Activated CD8-positive, alpha-beta T cell treated with anti-CD3 and anti-CD28 coated beads, Interleukin-2, amount 10 ng/mL, durations not matched to agents 7 days and 5 days (primary cell): ENCODE measurements at places on chromosomes 6 and 20. TPM values are rescaled to one million over a fixed set of nuclear protein-coding genes. Genes with fewer than 3 reads are reported as not detected.

DNA sequence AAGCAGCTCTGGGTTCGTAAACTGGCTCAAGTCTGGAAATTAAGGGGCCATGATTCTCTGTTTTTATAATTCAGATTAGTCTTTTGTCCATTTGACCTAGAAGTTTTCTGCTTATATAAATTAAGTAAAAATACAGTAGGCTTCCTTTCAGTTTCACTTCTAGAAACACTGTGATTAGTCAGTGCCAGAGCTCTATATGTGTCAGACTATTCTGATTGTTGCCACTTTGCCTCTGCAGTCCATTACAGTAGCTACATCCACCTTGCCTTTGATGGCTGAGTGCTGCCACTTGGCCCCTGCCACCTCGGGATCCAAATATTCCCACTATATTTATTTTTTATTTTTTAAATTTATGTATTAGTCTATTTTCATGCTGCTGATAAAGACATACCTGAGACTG lies 7.9 kb downstream of the ZC2HC1B start:
- no peak for DNase-seq

GRCh38 chr6:136077834-136078576 lies 172.1 kb downstream of the MTFR2 start:
- DNase-seq = no peak

DNA sequence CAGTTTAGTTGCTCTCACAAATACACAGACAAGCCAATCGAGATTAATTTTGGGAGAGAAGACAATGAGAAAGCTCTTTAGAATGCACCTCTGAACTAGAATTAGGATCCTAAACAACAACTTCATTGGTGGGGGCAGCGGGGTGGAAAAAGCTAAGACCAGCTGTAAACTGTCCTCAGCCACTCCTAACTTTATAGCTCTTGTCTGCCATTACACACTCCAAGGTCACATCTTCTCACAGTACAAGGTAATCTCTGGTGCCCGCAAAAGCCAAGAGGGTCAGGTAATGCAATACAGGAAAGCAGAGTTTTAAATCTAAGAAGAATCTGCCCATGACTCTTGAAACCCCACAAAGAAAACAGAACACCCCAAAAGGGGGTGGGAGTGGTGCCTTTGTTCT lies 17.8 kb upstream of the IL22RA2 start:
- no peak for DNase-seq

DNA sequence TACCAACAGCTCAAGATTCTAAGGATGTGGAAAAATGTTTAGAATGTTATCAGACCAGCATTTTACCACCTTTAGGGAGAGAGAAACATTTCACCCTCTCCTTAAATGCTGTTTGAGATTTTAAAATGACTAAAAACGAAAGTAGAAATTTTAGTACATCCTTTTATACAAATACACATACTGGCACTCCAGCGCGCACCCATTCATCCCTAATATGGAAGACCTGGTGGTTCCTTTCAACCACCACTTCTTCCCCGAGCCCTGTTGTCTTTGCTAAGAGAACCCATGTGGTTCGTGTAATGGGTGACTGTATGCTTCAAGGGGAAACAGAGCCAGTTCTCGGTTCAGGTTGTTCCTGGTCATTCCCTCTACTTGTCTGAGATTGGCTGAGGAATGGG lies 21.3 kb downstream of the SPATA2 start:
- DNase-seq = peak; percentile 38

- no peak for DNase-seq
Measured at GRCh38 chr6:53492860-53493634, 51.9 kb downstream of the GCLC start.

DNA sequence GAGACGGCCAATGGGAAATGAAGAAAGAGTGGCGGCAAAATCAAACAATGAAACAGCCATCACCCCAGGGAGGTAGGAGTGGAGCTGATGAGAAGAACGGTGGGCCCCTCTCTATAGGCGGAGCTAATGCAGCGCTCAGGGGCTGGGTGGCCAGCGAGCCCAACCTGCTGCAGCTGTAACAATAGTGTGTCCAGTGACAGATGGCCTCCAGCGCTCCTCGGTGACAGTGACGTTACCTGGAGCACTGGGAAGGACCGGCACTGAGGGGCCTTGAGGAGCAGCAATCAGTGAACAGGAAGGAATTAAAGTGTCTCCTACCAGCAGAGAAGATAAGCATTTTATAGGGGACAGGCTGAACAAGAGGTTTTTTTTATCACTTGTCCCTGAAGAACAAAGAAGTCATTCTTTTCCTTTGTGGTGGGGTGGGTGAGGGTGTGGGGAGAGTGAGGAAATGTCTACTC lies 81.6 kb downstream of the FOXA2 start:
- DNase-seq = no peak

GRCh38 chr6:44286285-44286565 lies 16.0 kb downstream of the TMEM151B start:
- no peak for DNase-seq

DNA sequence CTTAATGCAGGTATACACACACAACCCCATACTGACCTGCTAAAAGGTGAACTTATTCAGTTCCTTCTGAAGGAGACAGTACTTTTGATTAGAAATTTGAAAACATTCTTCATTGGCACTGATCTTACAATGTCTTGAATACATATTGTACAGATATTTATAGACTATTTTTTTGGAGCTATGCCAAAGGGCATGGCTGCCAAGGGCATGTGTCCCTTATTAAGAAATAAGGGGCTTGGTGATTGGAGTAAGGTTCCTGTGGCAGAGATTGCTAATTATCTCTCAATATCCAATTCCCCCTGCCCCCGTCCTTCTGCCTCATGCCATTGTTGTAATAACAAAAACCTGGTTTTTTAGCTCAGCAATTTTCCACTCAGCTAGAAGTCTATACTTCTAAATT lies 355.9 kb downstream of the FARS2 start:
- no peak for DNase-seq

GRCh38 chr6:34601706-34602105 lies 45.6 kb upstream of the SPDEF start:
- DNase-seq = no peak

- DNase-seq = peak; percentile 61
Measured at GRCh38 chr20:33791959-33792597, 19.1 kb upstream of the CHMP4B start.

DNA sequence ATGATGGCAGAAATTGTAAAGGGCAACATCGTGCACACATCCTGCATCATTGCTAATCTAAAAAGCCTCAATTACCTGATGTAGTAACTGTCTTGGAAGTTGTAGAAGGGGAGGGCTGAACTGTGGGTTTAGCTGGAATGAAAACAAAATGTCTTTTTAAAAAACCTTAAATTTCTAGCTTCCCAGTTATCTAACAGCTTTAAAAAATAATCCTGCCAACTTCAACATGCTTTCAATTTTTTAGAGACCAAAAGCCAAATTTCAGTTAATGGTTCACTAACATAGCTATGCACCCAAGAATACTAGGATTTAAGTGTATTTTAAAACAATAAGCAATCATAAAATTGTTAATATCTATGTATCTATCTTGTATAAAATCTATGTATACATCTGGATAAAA lies 11.9 kb downstream of the CD164 start:
- no peak for DNase-seq

DNA sequence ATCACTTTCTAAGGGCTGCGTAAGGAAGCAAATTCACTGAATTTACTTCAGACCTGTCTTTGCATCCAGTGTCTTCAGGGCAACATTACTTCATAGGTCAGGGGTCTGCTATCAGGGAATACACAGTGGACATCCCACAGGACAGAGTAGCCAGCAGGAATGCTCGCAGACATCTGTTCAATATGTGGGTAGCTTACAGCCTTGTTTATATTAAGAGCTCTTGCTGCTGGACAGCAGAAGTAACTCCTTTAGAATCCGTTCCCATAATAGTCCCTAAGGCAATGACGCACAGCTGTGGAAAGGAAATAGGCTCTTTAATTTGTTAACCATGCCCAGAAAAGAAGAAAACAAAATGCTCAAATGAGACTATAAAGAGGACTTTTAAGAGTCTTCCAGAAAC lies 198.7 kb downstream of the MOXD1 start:
- no peak for DNase-seq

- no peak for DNase-seq
Measured at GRCh38 chr6:56650191-56650590, 7.5 kb upstream of the DST start.

GRCh38 chr20:12594410-12595088 lies 414.2 kb upstream of the SPTLC3 start:
- DNase-seq = no peak

GRCh38 chr6:145110109-145110508 lies 625.2 kb downstream of the EPM2A start:
- no peak for DNase-seq

GRCh38 chr6:105374010-105374420 lies 28.9 kb downstream of the PREP start:
- DNase-seq = no peak

DNA sequence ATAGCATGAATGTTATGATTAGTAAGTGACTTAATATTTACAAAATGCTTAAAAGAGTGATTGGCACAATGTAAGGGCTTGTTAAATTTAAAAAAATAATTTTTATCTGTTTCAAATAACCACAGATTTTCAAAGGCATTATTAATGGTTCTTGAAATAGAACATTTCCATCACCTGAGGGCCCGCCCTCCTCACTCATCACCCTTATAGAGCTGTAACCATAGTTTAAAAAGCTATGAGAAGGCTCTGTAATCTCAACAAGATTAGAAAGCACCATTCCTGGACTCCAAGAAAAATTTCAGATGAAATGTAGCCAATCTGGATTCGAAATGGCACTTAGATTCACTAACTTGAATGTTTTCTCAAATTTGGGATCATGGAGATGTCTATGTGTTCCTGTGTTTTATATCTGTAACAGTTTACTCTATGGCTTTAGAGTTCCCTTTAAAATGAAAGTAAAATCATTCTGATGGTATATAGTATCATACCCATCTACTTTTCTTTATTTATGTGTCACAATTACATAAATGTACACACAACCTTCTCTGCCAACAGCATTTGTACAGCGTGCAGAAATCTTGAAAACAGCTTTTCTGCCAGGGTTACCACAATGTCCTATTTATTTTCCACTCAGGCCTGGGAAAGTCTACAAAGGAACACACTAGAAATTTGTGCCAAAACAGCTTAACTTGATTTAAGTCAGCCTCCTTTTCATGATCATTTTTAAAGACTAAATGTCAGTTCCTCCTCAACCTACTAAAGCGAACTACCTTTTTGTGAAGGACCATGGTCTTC lies 207.7 kb downstream of the TBX18 start:
- DNase-seq = no peak

GRCh38 chr6:118606858-118607257 lies 44.5 kb downstream of the CEP85L start:
- no peak for DNase-seq

DNA sequence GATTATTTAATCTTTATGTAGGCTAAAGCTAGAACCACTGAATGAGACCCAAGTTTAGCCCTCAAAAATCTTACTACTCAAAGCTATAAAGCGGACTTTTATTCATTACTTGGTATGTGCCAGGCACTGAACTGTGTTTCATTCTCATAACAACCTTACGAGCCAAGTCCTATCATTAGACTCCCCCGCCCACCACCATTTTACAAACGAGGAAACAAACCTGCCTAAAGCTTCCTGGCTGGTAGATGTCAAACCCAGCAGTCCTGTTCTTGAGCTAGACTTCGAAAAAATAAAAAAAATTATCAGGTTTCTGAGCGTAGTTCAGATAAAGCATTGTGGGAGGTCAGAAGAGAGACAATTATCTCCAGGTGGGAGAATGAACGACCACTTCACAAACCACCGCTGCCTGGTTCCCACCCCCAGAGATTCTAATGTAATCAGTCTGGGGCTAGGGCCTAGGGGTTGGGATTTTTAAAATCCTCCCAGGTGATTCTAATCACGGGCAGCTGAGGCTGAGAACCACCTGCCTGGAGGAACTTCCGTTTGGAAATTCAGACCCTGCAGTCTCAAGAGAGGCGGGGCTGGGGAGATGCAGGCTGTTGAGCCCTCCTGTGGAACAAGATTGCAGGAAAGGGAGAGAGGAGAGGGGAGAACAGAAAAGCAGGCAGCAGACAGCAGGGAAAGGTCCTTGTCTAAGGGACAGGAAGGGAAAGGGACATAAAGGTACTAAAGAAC lies 8.6 kb downstream of the ADTRP start:
- DNase-seq = no peak

DNA sequence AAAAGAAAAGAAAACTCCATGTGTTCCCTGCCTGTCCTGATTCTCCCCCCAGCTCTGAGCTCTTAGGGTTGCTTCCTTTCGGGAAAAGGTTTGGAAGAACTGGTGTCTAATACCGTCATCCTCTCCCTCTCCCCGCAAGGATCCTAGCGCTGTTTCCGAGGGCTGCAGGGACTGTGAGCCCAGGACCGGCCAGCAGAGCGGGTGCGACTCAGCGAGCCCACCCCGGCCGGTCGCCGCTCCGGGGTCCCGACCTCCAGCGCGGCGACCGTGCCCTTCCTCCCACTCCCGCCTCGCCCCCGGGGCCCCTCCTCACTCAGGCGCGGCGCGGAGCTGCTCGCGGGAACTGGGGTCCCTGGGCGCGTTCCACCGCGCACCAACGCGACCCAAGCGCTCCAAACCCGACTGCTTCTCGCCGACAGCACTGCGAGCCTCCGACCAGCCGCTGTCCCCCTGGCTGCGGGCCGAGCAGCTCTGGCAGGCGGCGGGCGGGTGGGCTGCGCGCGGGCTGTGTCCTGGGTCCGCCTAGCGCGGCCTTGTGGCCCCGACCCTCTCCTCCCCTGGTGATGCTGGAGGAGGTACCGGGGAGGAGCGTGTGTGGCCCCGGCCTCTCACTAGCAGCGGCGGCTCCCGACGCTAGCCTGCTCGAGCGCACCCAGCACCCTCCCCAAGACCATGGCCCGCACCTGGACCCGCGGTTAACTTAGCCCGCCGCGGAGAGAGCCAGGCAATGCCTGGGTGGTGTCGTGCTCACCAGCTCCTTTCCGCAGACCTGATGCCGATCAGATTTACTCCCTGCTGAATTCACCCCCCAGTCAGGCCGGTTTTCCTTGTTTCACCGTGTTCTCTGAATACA lies at the start of gene PLA2G7:
PLA2G7 (minus strand) TSS at position 509 of the 853 bp plus-strand sequence. CDS start 12,484 bp downstream, outside the sequence.
- no peak for DNase-seq

- DNase-seq = no peak
Measured at GRCh38 chr20:49285233-49285668, 7.4 kb upstream of the ZNFX1 start.

Gene DACT2
- not detected for total RNA-seq

Gene CALHM4
- not detected for total RNA-seq

Gene SLC12A5
- 1.3 TPM for total RNA-seq

Gene GPSM3
- 216 TPM for total RNA-seq

Gene SRSF12
- not detected for total RNA-seq

Gene OPRL1
- total RNA-seq = 1.5 TPM

Gene UFL1
- 14.3 TPM for total RNA-seq

Gene PAX1
- total RNA-seq = not detected

Gene VWA7
- 6.6 TPM for total RNA-seq

Gene RCAN2
- not detected for total RNA-seq

Gene CDKN1A
- 43.4 TPM for total RNA-seq

Gene ZC2HC1B
- total RNA-seq = not detected

Gene PBOV1
- total RNA-seq = not detected

Gene GJA1
- not detected for total RNA-seq

Gene INSM1
- not detected for total RNA-seq

Gene LPA
- not detected for total RNA-seq

Gene PRSS16
- total RNA-seq = 0.82 TPM

Gene MARCKS
- total RNA-seq = 0.08 TPM

Gene OPN5
- total RNA-seq = not detected

Gene TMC2
- not detected for total RNA-seq

Gene MACROD2
- total RNA-seq = not detected

Gene PRDM1
- total RNA-seq = 14.4 TPM

Gene OXT
- not detected for total RNA-seq

Gene MAS1L
- not detected for total RNA-seq

Gene PRICKLE4
- 0.40 TPM for total RNA-seq

Gene GPRC6A
- total RNA-seq = not detected
